ENCODE measurements at places on chromosomes 13 and 19. TPM values are rescaled to one million over a fixed set of nuclear protein-coding genes. Genes with fewer than 3 reads are reported as not detected.
A peak's percentile ranks its signal among the peaks of the same experiment; 100 is the strongest.

The P2RY11 gene
- total RNA-seq, result 22.8 TPM

DNA sequence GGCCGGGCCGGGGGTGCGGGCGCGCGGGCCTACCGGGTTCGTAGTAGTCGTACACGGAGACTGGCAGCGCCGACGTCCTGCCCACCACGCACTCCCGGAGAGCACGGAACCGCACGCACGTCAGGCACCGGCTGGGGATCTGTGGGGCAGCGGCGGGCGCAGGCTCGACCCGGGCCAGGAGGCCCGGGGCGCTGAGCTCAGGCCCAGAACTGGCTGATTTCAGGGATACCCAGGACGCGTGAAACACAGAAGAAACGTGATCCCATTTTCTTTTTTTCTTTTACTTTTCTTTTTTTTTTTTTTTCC lies 9.0 kb downstream of the F2RL3 start:
- DNase-seq, result peak; percentile 9
- H3K27ac ChIP-seq, result no peak overlapping the region
- H3K27me3 ChIP-seq, result peaks cover 5% of the 10 kb centered on the region
- peak overlapping the region; percentile 50 for H3K4me3 ChIP-seq
- H3K36me3 ChIP-seq, result no peaks in the 10 kb centered on the region

DNA sequence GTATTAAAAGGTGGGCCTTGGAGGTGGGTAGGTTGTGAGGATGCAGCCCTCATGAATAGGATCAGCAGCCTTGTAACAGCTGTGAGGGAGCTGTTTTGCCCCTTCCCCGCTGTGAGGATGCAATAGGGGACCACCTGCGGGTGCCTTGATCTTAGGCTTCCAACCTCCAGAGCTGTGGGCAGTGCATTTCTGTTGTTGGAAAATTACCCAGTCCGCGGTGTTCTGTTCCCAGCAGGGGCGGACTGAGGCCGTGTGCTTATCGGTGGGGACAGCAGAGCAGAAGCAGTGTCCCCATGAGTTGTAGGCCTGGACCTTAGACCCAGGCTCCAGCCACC lies 54.8 kb upstream of the TEX29 start:
- H3K4me3 ChIP-seq, result no peak overlapping the region
- DNase-seq, result no peak
- H3K36me3 ChIP-seq, result peaks cover 7% of the 10 kb centered on the region

The ICAM1 gene
- total RNA-seq, result 11.0 TPM

- H3K4me1 ChIP-seq, result no peaks in the 10 kb centered on the region
- no peak overlapping the region for H3K27ac ChIP-seq
- no peak for DNase-seq
- no peak overlapping the region for H3K4me3 ChIP-seq
- H3K36me3 ChIP-seq, result peaks cover 13% of the 10 kb centered on the region
- no peaks in the 10 kb centered on the region for H3K27me3 ChIP-seq
These were observed 19.2 kb downstream of the ZNF486 start for GRCh38 chr19:20186174-20186573.

GRCh38 chr19:50718255-50719118 lies 1.1 kb downstream of the SHANK1 start:
- H3K4me1 ChIP-seq, result no peaks in the 10 kb centered on the region
- no peaks in the 10 kb centered on the region for H3K27me3 ChIP-seq
- H3K27ac ChIP-seq, result no peak overlapping the region
- no peak overlapping the region for H3K4me3 ChIP-seq
- H3K36me3 ChIP-seq, result no peaks in the 10 kb centered on the region

- no peaks in the 10 kb centered on the region for H3K27me3 ChIP-seq
- no peaks in the 10 kb centered on the region for H3K36me3 ChIP-seq
- H3K4me3 ChIP-seq, result no peak overlapping the region
These were observed 260.5 kb downstream of the RFC3 start for GRCh38 chr13:34078334-34078999.

The PSG2 gene
- total RNA-seq, result 0.41 TPM
